ENCODE measurements at places on chromosomes 11 and 22.

DNA sequence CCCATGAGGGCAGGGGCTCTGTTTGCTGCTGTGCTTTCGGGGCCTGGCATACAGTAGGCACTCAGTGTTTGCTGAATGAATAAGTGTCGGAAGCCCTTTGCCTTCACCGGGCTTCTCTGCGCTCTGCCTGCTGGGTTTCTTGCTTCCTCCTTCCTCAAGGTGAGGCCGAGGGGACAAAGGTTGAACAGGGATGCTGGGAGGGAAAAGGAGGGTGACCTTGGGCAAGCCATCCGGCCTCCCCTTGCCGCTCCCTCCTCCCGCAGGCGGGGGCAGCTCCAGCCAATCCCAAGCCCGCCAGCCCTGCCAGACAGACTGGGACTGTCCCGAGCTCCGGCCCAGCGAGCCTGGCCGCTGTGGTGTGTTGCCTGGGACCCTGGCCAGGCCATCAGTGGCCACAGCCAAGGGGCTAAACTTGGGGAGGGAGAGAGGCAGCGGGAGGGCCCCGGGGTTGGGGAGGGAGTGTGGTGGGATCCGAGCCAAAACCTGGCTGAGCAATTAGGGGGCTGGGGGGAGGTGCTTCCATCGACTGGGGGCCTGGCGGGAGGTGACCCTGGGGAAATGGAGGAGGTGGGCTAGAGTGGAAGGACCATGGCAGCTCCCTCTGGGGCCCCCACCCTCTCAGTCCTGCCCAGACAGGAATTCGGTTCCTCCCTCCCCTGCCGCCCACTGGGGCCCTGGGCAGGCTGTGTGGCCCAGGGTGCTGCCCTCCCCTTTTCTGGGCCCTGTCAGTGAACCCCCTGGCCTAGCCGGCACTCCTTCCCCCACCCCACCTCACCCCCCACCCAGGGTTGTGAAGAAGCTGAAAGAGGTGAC lies 3.4 kb upstream of the RCOR2 start:
- DNase-seq, result no peak

DNA sequence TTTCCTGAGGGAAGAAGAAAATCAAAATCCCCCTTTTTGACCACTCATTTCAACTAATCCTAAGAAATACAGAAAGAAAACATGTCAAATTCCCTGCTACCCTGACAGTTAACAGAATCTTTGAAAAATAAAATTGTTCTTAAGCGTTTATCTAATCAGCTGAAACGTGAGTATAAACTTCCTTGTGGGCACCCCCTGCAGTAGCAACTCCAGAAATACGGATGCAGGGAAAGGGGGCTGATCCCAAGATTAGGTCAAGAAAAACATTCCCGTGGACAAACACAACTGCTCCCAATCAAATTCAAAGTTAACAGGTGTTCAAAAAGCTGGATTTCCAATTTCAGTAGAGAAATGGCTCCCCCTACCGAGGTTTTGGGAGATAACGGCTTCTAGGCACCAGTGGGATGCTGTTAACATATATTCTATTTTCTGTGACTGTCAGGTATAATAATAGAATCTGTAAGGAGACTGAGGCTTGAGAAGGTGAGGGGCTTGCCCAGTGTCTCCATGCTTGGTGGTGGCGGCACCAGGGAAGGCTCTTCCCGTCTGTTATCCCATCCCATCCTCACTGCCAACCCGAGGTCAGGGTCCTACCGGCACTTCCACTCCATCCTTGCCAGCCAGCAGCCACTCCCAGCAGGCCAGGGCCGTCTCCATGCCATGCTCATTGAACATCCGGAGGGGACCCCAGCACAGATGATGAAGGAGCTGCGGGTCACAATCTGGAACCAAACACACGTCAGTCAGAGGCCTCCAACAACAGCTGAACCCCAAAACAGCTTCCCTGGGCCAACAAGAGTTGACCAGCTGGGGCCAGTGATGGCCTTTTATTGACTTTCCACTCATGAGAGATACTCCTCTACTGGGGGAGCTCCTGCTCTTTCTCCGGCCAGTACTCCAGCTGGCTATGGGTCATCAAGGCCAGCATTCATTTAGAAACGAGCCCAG lies 32.0 kb upstream of the SERPIND1 start:
- DNase-seq, result peak; percentile 34

DNA sequence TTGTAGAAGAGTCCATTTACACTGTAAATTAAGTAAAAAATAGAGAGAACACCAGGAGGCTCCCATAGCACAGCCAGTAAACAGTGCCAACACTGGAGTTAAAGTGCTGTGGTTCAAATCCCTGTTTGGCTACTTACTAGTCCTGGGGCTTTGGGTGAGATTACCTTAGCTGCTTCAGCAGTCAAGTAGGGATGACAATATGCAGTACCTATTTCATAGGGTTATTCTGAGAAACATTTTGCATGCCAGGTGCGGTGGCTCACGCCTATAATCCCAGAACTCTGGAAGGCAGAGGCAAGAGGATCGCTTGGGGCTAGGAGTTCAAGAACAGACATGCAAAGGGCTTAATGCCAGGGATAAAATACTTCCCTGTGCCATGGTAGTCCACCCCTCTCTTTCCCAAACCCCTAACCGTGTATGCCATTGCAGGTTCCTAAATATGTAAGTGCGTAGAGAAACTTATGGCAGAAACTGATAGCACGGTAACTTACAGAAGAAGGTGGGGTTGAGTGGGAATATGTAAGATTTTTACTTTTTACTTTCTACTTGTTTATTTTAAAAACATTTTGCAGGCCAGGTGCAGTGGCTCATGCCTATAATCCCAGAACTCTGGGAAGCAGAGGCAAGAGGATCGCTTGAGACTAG lies 86.4 kb upstream of the PICALM start:
- no peak for DNase-seq

GRCh38 chr11:26896719-26897118 lies 97.2 kb upstream of the FIBIN start:
- no peak for DNase-seq

DNA sequence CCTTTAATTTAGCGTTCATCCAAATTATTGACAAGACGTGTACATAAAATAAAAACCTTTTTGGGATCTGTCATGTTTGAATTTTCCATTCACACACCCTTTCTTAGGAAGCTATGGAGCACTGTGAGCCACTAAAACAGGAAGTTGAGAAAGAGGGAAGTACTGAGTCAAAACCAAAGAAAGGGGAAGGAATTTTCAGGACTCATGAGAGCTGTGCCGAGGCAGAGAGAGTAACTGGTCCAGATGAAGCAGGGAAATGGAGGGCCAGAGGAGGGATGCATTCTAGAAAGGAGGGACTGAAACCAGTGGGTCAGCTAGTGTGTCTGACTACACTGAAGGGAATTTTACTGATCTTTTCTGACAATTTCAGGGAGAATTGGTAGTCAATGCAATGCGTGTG lies 24.9 kb downstream of the APLP2 start:
- DNase-seq, result no peak

DNA sequence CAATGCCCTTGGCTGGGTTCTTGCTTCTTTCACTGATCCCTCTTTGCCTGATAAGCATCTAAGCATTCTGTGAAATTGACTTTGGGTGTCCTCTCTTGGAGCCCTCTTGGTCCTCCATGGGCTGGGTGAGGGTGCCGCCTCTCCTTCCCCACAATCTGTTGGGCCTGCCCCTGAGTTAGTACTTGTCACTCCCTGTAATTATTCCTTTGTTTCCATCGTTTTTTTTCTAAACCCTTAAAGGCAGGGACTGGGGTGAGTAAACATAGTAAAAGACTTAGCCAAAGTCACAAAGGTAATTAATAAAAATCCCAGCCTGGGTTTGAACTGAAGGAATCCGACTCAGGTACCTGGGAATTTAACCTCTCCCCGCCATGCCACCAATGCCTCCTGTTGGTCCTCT lies 188.1 kb downstream of the MYO18B start:
- no peak for DNase-seq

DNA sequence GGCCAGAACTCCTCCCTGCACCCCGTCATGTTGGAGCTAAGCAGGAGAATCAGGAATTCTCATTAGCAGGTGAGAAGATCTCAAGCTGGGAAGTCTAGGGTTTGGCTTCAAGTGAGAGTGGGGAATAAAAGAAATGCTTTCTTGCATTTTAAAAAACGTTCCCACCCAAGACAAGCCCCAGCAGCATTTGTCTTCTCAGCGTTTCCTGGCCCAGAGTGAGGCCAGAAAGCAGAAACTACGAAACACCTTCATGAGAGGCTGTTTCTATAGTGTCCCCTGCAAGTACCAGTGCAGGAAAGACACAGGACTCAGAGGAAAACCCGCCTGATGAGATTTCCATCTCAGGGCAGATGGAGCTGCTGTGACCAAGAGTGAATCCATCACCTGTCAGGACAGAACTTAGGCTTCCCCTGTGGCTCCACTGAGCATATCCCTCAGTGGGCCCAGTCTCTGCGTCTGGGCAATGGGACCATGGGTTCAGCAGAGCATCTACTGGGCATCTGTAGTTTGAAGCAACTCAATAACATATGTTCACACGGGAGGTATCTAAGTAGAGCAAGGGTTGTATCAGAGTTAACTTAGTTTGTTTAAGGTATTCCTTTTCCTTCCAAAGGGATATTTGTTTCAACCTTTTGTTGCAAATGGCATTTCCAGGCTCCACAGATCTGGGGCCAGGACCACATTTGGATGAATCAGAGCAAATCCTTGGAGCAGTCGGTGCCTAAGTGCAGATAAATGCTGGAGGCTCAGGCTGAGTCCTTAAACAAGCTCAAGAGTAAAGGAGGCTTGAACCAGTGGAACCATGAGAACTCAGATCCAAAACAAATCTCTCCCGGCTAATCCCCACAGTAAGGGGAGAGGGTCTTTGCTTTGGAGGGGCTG lies 548.3 kb downstream of the MIAT start:
- no peak for DNase-seq

- no peak for DNase-seq
Observed at GRCh38 chr22:43365715-43366440, 22.7 kb upstream of the SCUBE1 start.

GRCh38 chr11:120102050-120102863 lies 35.7 kb downstream of the TRIM29 start:
- DNase-seq, result no peak

DNA sequence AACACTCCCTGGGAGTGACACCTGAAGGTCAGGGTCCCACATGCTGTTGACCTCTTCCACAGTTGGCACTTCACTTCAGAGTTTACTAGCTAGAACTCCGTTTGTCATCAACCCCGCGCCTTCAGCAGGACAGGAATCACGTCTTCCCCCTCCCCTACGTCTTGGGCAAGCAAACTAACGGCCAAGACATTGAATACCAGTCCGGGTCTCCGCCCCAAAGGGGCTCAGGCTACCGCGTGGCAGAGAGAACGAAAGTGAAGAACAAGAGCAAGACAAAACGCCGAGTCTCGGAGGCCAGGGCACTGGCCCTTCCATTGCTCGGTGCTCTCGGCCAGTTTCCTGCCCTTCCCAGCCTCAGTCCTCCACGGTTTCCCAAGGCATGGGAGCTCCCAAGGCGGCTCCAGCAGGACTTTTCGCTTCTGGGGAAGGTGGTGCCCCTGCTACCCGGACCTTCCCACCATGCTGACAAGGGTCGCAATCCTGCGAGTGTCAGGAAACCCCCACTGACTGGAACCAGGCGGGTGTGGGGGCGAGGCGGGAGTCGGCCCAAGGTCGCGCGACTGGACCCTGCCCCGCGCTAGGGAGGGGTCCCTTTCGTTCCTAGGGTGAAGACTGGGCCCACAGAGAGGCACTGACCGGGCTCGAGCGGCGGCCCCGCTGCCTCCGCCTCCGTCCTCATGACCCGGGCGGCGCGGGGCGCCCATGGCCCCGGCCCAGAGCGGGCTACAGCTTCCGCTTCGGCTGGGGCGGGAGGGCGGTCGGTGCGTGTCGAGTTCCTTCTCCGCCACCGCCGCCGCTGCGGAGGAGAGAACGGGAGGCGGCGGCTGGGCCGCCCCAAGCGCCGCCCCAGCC lies at the start of gene GUCD1:
Gene GUCD1 (minus strand): TSS at position 826 of the 852 bp plus-strand sequence. CDS start 147 bp downstream, at position 679.
- no peak for DNase-seq

- no peak for DNase-seq
Observed at GRCh38 chr11:33976495-33977199, 74.9 kb upstream of the CAPRIN1 start.

GRCh38 chr11:113681282-113681681 lies 24.8 kb downstream of the TMPRSS5 start:
- no peak for DNase-seq

DNA sequence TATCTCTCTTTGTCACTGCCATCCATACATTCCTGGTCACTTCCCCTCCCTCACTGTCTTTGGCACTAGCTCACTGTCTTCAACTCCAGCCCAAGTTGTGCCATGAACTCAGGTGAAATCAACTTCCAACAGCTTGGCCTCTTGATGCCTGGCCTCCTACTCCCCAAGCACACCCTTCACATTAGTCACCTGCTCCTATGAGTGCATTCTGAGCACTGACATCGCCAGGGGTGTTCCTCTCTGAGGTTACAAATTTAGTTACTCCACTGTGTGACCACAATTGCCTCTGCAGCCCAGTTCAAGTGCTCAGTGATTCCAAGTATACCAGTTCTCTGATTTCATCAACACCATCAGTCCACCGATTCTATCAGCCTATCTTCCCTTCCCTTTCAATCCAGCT lies 10.8 kb downstream of the DRD2 start:
- DNase-seq, result no peak

DNA sequence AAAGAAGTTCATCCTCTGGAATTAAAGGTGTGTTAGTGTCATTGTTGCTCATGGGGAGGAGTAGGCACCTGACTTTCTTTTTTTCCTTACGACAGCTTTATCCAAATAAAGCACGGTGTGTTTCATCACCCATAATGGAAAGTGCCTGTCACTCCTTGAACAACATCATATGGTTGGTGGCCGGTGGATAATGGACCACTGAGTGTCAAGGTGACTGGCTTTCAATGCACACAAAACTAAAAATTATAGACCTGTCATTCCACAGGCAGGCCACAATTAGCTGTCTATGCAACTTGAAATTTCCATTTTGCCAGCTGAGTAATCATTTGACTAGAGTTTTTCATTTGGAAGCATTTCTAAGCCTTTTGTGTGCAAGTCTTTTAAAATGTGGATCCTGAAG lies 45.0 kb upstream of the MPPED2 start:
- no peak for DNase-seq

GRCh38 chr11:83441171-83441570 lies 155.0 kb upstream of the CCDC90B start:
- no peak for DNase-seq

GRCh38 chr11:79437981-79438630 lies 2.7 kb downstream of the TENM4 start:
- no peak for DNase-seq

- DNase-seq, result no peak
Observed at GRCh38 chr11:46948378-46949131, 12.0 kb downstream of the CSTPP1 start.

DNA sequence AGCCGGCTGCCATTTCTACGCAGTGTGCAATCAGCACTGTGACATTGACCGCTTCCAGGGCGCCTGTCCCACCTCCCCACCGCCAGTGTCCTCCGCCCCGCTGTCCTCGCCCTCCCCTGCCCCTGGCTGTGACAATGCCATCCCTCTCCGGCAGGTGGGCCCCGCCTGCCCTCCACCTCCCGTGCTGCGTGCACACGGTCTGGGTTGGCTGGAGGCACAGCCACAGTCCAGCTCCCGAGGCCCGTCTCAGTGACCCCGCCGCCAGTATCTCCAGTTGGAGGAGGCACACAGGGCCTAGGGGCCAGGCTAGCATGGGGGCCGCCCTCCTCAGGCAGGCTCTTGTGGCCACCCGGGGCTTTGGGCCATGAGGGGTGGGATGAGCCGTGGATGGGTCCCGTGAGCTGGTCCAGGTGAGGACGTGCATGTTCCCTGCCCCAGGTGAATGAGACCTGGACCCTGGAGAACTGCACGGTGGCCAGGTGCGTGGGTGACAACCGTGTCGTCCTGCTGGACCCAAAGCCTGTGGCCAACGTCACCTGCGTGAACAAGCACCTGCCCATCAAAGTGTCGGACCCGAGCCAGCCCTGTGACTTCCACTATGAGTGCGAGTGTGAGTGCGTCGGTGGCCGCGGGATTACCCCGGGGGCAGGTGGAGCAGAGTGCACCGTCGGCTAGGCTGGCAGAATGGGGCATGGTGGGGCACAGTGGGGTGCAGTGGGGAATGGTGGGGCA lies 29.7 kb downstream of the MUC5B start:
- DNase-seq, result no peak
